ENCODE measurements at places on chromosomes 7 and 10.

DNA sequence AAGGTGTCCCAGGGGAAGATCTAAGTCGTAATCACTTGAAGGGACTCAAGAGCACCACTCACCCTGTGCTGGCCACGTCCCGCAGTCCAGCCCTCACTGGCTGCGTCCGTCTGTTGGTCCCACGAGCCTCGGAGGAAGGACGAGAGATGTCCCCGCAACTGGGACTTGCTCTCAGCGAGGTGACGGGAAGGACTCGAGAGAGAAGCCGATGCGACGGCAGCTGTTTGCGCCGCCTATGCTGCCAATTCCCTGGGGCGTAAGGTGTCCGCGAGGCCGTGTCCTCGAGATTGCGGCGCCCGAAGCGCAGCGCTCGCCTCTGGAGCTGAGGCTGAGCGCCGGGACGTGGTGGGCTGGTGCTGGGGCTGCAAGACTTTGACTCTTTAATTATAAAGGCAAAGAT is 100.6 kb upstream of the SEMA3E start:
- no peak for DNase-seq

DNA sequence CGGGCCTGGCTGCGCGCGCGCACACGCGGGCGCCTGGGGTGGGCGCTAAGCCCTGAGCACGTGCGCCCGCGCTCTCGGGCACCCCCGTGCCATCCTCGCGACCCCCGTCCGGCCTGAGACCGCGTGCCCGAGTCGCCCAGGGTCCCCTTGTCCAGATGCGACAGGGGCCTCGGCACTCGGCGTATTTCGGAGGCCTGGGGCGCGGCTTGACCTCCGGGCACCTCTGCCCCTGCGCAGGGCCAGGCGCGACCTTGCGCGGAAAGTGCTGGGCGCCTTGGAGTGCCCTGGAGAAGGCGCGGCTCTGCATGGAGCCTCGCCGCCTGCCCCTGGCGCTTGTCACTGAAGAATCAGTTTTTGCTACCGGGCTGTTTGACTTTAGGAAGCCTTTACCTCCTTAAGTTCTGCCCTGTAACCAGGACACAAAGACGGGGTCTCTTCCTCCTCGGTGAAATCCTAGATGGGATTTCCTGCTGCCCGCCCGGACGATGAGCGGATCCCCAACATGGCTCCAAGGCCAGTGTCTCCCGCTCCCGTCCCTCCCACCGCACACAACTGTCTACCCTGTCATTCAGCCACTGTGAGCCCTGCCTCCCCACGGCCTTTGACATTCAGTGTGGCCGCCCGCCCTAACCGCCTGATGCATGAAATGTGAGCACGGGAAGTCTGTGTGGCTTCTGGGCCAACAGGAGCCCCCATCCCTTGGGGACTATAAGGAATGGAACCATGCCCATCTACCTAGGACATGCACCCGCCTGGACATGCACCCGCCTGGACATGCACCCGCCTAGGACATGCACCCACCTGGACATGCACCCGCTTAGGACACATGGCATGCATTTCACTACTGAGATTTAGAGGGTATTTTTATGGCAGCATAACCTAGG is 1.1 kb upstream of the STK32C start:
- no peak for DNase-seq

- peak; percentile 20 for DNase-seq
Observed at GRCh38 chr7:26397796-26398426, 106.2 kb downstream of the SNX10 start.

- no peak for DNase-seq
Observed at GRCh38 chr7:107045195-107045960, 873 bp downstream of the PRKAR2B start.

- no peak for DNase-seq
Observed at GRCh38 chr10:79328737-79329504, 18.3 kb upstream of the PPIF start.

DNA sequence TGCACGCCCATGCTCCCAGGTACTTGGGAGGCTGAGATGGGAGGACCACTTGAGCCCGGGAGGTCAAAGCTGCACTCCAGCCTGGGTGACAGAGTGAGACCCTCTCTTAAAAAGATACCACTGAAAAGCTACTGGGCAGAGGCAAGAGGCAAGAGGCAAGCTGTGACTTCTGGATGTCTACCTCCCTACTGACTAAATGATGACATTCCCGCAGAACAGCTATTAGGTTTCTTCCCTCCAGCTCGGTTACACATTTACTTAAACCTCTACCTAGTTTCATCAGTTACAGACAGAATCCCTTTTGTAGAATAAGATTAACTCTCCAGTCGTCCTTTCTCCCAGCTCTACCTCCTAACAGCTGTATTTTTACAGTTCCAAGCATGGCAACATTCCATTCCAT is 21.2 kb downstream of the RHEB start:
- DNase-seq: no peak

DNA sequence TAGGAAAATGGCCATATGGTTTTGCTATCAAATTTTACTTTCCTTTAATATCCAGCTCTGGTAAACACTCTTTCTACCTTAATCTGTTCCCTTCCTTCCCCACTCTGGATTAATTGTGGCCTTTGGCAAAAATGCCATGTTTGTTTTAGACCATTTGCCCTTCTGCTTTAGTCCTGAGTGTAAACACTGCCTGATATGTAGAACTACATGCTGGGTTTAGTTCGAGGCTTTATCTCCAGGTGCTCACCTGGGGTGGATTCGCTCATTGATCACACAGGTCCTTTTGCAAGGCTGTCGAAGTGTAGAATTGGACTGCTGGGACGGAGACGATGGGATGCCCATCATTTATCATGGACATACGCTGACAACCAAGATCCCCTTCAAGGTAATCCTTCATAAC is 94.1 kb downstream of the NOC3L start:
- DNase-seq: no peak

DNA sequence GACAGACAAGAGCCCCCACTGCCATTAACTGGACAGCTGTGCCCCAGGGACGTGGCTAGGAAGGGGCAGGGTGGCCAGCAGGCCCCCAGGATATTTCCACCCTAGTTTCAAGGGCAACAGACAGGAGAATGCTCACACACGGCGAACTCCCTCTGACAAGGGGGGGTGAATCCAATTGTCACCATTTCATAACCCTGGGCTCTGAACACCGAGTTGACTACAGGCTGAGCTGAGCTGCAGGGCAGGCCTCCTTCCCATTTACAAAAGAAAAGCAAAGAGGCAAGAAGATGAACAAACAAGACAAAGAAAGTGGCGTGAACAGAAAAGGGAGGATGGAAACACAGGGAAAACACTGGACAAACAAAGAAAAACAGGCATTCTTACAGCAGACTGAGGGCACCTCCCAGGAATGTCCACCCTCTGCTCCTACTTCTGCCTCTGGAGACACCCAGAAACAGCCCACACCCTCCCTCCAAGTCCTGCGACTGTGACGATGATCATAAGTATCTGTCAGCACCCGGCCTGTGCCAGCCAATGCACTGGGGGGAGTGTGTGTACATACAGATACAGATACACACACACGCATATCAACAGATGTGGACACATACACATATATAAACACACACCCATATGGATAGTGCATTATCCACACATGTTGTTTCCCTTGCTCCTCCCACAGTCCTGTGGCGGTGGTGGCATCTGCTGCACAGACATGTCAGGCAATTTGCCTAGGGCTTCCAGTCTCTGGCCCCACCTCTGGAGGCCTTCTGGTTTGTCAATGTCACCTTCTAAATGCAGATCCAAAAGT is 66.2 kb downstream of the FAM53B start:
- no peak for DNase-seq

DNA sequence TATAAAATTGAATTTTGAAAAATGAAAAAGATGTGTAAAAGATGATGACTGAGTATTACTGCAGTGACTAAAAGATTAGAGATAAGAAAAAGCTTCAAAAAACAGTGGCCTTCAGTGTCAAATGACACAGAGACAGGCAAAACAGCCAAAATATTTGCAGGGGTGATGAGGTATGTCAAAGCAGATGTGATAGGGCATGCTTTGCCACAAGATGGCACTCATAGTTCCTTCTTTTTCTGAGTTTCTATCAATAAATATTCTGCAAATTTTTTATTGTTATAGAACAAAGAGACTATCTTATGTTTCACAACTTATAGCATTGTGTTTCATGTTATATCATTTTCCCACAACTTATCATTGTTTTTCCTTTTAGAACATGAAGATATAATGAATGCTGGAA is 344.1 kb upstream of the HPS1 start:
- DNase-seq: no peak

GRCh38 chr10:47107007-47107747 is 192.8 kb upstream of the GDF10 start:
- DNase-seq: no peak

- DNase-seq: no peak
Observed at GRCh38 chr10:125936331-125936730, 40.0 kb downstream of the FANK1 start.

DNA sequence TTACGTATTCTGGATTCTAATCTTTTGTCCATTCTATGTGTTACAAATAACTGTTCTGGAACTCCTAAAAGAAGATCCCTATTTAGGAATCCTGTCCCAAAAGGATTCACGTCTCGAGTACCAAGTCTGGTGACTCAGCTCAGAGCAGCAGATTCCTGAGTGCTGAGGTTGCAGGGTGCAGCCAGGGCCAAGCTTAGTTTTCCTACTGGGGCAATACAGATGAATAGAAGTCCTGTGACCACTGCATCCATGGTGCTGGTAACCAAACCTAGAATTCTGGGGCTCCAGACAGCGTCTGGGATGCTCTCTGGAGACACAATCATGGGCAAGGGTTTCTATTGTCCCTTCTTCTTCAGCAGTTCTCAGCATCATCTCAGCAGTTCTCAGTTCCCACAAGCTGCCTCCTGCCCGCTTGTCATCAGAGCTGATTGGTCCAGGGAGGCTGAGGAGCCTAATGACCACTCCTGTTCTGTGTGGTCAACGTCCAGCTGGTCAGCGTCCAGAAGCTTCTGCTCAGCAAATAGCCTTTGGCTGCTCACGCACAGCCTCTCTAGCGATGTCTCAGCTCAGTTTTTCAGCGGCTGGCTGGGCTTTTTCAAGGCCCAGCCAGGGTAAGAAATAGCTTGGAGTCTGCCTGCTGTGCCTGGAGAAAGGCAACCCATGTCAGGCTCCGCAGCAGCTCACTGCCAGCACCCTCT is 50.4 kb upstream of the C7orf33 start:
- no peak for DNase-seq

- no peak for DNase-seq
Observed at GRCh38 chr7:76386691-76387260, 22.7 kb downstream of the SSC4D start.

GRCh38 chr7:4798706-4799235 is 23.3 kb downstream of the AP5Z1 start:
- no peak for DNase-seq

DNA sequence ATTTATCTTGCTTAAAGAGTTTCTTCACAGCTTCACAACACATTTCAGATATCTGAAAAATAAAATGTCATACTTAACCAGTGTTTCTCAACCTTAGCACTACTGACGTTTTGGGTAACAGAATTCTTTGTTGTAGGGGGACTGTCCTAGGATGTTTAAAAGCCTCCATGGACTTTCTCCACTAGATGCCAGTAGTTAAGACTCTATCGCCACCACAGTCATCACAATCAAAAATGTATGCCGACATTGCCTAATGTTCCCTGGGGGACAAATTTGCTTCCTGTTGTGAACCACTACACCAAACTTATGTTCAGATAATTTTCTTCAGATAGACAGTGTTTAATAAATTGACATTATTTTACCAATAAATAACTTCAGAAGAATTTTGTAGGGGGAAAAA is 13.4 kb downstream of the NOC3L start:
- DNase-seq: no peak

GRCh38 chr10:131218811-131219583 is 92.5 kb downstream of the TCERG1L start:
- DNase-seq: no peak

GRCh38 chr10:49751216-49751615 is 10.9 kb downstream of the OGDHL start:
- no peak for DNase-seq

- no peak for DNase-seq
Observed at GRCh38 chr10:27535317-27535716, 31.2 kb downstream of the RAB18 start.

DNA sequence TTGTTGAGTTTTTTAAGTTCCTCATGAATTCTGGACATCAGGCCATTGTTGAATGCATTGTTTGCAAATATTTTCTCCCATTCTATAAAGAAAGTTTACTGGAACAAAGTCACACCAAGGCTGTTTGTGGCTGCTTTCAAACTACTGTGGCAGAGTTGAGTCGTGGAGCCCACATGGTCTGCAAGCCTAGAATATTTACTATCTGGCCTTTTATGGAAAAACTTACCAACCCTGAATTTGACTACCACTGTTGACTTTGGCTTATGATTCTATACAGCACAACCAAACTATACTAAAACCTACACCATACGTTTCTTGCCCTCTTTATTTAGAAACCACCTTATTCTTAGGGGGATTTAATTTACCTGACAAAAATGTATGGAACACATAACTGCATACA is 239.1 kb downstream of the KCNMA1 start:
- no peak for DNase-seq

GRCh38 chr7:1242256-1242605 is 9.6 kb downstream of the UNCX start:
- no peak for DNase-seq

- DNase-seq: no peak
Observed at GRCh38 chr7:140679186-140679585, 6.4 kb downstream of the ADCK2 start.

GRCh38 chr10:42111661-42112330 is 526.6 kb downstream of the ZNF33B start:
- DNase-seq: no peak

DNA sequence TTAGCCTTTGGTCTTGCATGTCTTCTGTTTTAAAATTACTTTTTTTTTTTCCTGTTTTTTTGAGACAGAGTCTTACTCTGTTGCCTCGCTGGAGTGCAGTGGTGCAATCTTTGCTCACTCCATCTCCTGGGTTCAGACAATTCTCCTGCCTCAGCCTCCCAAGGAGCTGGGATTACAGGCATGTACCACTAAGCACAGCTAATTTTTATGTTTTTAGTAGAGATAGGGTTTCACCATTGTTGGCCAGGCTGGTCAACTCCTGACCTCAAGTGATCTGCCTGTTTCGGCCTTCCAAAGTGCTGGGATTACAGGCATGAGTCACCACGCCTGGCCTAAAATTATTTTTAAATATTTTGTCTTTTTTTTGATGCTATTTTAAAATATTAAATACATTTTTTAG is 38.5 kb downstream of the MLLT10 start:
- DNase-seq: no peak

DNA sequence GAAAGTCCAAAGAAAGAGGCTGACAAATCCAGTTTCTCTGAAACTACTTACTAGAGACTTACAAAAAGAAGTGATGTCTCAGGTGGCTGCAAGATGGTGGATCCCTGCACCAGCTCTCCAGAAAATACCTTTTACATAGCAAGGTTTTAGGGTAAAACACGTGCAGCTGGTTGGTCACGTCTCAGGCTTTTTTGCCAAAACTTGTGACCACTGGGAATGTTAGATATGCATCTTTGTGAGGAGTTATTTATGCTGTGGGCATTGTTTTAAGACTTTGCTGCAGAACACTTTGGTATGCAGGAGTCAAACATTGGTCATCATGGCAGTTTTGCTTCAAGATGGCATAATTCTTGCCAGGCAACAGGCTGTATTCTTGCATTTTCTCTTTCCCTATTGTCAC is 1352.8 kb downstream of the REEP3 start:
- no peak for DNase-seq

GRCh38 chr10:126290232-126290631 is 98.0 kb downstream of the ADAM12 start:
- DNase-seq: no peak

- no peak for DNase-seq
Observed at GRCh38 chr7:139358541-139359365, 941 bp upstream of the LUC7L2 start.
